ENCODE measurements at places on chromosomes 4 and X.

GRCh38 chr4:56681158-56681852 is at the start of gene HOPX:
HOPX (minus strand) TSS chr4:56681296; CDS start chr4:56657816, 23,480 bp downstream.
- no peaks in the 10 kb centered on the region for H3K36me3 ChIP-seq
- H3K27ac ChIP-seq, result peak within 1 kb of the TSS; percentile 61
- DNase-seq, result peak; percentile 78
- H3K27me3 ChIP-seq, result peaks cover 23% of the 10 kb centered on the region
- H3K4me1 ChIP-seq, result peaks cover 29% of the 10 kb centered on the region
- H3K4me3 ChIP-seq, result peak within 1 kb of the TSS; percentile 49

GRCh38 chrX:21875013-21875412 is 19.2 kb downstream of the YY2 start:
- H3K4me1 ChIP-seq, result no peaks in the 10 kb centered on the region
- H3K36me3 ChIP-seq, result peaks cover 1% of the 10 kb centered on the region
- no peaks in the 10 kb centered on the region for H3K27me3 ChIP-seq
- H3K27ac ChIP-seq, result no peak overlapping the region

DNA sequence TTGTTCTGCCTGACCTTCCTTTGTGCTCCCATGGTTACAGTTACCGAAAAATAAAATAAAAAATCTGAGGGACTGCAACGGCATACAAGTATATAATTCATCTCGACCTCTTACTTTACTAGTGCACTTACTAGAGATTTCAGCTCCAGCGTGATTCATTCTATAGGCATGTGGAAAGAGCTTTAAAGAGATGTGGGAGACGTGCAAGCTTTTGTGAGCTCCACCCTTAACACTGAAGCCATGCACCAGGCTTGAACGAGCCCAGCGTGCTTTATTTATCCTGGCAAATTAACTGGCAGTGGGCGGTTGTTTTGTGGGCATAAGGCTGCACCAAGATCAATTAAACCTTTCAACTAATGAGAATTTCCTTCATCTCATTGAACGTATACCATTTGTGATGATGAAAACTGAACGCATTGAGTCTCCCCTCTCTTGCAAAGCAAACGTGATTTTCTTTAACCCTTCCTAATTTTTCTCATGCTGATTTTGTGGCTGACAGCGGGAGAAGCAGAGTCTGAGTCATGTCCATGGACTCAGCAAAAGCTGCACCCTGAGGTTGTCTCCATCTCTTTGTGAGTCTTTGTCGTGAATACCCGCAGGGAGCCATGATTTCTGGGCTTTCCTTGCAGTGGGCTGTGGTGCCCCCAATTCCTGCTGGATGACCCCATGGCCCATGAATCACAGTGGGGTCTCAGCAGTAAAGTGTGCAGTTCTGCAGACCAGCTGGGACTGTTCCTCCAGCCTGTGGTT is 60.1 kb downstream of the MXRA5 start:
- DNase-seq, result no peak
- no peaks in the 10 kb centered on the region for H3K4me1 ChIP-seq
- H3K4me3 ChIP-seq, result no peak overlapping the region
- no peak overlapping the region for H3K27ac ChIP-seq

- peaks cover 2% of the 10 kb centered on the region for H3K27me3 ChIP-seq
- H3K4me1 ChIP-seq, result no peaks in the 10 kb centered on the region
- H3K36me3 ChIP-seq, result no peaks in the 10 kb centered on the region
- DNase-seq, result no peak
- H3K27ac ChIP-seq, result no peak overlapping the region
These were observed 292.8 kb upstream of the BOD1L1 start for GRCh38 chr4:13920111-13920875.

- no peak overlapping the region for H3K27ac ChIP-seq
- H3K27me3 ChIP-seq, result no peaks in the 10 kb centered on the region
- no peaks in the 10 kb centered on the region for H3K36me3 ChIP-seq
- DNase-seq, result no peak
- H3K4me1 ChIP-seq, result no peaks in the 10 kb centered on the region
These were observed 55.3 kb upstream of the CXorf51B start for GRCh38 chrX:146754268-146754667.

DNA sequence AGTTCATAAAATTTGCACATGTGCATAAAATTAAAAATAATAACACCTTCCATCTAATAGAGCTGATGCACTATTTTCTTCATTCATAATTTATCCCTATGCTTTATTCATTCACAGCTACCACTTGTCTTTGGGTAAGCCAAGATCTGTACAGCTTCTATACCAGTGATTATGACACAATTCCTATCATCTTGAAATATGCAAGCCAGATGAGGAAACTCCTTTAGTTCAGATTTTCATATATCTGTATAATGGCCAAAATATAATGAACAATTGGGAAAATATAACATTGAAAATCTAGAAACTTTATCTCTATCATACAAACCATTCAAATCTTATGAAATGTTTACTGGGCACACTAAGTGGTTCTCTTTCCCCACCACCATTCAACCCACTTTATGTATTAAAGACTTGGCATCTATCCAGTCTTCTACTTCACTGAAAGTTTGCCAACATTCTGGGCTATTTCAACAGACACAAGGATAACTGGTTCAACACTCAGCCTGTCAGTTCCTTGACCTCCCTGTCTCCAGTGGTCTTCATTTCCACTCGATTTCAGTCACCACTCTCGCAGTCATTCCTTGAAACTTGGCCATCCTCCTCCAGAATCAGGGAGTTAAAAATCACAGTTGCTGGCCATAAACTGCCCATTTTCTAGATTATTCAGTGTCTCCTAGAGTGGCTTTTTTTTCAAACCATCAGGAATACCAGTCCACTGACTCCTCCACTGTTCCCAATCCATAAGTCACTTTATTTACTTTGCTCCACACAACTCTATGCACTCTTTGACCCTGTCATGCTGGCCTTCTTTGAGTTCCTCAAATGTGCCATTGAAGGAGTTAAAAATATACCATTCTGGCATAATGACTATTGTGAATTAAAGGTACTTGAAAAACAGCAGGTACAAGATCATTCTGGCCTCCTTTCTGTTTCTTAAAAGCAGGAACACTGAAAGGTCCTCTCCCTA is 85.5 kb downstream of the CAMK2D start:
- no peaks in the 10 kb centered on the region for H3K27me3 ChIP-seq
- no peak overlapping the region for H3K27ac ChIP-seq
- peaks cover 56% of the 10 kb centered on the region for H3K36me3 ChIP-seq
- peaks cover 72% of the 10 kb centered on the region for H3K4me1 ChIP-seq

DNA sequence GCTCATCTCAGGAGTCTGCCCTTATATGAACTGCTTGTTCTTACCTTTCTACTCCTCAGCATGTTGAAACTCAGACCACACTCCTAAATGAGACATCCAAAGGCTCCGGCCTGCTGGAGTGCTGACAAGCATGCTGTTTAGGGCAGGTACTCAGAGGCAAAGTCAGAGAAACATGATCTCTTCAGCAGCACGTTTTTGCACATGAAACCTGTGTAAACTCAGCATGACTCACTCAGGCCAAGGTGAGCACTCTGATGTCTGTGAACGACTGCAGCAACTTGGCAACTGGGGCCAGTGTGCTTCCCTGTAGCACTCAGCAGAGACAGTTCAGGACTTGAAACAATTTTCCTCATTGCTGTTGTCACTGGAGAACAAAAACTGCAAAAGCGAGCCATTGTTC is 109.6 kb downstream of the PACRGL start:
- H3K4me1 ChIP-seq, result no peaks in the 10 kb centered on the region
- no peak for DNase-seq
- no peaks in the 10 kb centered on the region for H3K36me3 ChIP-seq
- H3K27ac ChIP-seq, result no peak overlapping the region
- no peak overlapping the region for H3K4me3 ChIP-seq

GRCh38 chr4:105951198-105951597 is 55.9 kb downstream of the NPNT start:
- no peak for DNase-seq
- H3K27me3 ChIP-seq, result peaks cover 3% of the 10 kb centered on the region
- H3K4me3 ChIP-seq, result no peak overlapping the region
- H3K4me1 ChIP-seq, result no peaks in the 10 kb centered on the region

GRCh38 chrX:50198348-50198747 is 2.5 kb downstream of the AKAP4 start:
- H3K4me1 ChIP-seq, result peaks cover under 1% of the 10 kb centered on the region
- no peak for DNase-seq
- H3K4me3 ChIP-seq, result no peak overlapping the region
- H3K36me3 ChIP-seq, result no peaks in the 10 kb centered on the region

DNA sequence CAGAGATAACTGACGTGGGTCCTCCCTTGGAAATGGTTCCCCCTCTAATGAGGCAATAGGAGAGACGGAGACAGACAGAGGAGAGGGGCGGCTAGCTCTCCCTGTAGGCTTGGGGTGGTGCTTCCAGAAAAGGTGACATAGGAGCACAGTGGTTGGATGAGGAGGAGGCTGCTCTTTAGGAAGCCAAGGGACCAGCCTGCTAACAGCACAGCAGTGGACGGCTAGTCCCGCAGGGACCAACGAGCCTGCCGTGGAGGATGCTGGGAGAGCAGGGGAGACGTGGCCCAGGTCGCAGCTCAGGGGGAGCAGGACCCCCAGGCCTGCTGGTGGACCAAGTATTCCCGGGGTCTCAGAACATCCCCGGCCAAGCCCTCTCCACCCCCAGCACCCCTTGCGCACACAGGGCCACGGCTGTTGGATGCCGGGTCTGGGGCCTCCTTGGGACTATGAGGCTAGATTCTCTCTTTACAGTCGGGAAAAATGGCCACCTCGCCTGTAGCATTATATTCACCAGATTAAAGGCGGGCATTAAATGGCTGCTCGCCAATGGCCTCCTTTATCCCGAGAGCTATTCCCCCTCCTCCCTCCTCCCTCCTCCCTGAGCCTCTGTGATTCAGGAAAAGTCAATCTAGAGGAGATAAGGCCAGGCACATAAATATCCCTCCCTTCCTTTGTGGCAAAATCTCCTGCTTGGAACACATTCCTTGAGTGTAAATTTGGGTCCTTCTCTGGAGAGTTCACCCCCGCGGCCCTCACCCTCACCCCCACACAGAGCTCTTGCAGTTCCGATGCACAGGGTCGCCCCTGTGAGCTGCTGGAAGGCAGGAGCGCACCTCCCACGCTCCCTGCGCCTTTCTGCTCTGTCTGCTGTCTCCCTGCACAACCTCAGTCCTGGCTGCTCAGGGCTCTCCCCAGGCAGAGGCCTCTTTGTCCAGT is 30.5 kb upstream of the NSG1 start:
- no peak overlapping the region for H3K4me3 ChIP-seq
- peaks cover 2% of the 10 kb centered on the region for H3K27me3 ChIP-seq
- no peaks in the 10 kb centered on the region for H3K36me3 ChIP-seq
- no peaks in the 10 kb centered on the region for H3K4me1 ChIP-seq
- no peak for DNase-seq

DNA sequence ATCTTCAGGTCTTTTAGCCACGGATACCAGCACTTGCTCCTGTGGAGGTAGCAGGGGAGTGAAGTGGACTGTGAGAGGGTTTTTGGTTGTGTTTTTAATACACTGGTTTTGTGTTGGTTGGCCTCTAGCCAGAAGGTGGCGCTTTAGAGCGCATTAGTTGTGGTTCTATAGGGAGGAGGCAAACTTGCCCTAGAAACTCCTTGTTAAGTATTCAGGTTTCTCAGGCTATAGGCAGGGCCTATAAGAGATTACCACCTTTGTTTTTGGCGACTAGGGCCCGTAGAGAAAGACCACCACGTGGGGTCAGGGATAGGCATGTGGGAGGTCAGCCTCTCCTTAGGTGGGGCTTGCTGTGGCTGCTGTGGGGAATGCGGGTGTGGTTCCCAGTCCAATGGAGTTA is 221.6 kb upstream of the SPANXN4 start:
- H3K27ac ChIP-seq, result no peak overlapping the region
- H3K27me3 ChIP-seq, result no peaks in the 10 kb centered on the region
- no peak for DNase-seq
- no peaks in the 10 kb centered on the region for H3K4me1 ChIP-seq

DNA sequence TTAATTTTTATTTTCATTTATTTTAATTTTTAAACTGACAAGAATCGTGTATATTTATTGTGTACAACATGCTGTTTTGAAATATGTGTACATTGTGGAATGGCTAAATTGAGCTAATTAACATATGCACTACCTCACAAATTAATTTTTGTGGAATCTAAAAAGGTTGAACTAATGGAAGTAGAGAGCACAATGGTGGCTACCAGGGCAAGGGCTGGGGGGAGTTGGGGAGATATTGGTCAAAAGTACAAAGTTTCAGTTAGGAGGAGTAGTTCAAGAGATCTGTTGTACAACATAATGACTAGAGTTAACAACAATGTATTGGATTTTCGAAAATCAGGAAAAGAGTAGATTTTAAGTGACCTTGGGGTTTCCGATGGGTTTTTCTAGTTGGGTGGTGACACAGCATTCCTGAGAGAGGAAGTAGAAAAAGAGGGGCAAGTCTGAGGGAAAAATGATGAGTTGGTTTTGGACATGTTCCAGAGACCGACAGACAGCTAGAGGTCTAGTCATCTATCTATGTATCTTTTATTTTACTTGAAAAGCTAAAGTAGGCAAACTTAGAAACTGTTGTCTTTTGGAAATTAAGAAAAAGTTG is 23.2 kb downstream of the APOO start:
- H3K27me3 ChIP-seq, result no peaks in the 10 kb centered on the region
- no peak for DNase-seq
- peaks cover 4% of the 10 kb centered on the region for H3K36me3 ChIP-seq
- H3K4me1 ChIP-seq, result peaks cover 17% of the 10 kb centered on the region
- H3K4me3 ChIP-seq, result no peak overlapping the region
- no peak overlapping the region for H3K27ac ChIP-seq

DNA sequence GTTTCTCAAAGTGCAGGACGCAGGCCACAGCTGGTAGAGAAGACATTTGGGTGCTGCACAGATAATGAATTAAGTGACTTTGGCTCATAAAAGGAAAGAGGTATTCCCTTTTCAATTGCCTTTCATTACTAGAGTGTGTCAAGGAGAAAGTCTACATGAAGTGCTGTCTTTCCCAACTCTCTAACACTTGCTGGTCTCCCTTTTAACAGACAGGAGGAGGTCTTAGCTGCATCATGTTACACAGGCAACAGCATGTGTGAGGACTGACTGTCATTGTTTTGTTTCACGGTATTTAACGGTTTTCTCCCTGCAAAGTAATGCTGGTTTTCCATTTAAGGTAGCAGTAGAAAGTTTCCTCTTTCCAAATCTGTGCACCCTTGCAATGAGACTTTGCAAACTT is 291.3 kb upstream of the LDB2 start:
- H3K27me3 ChIP-seq, result no peaks in the 10 kb centered on the region
- DNase-seq, result no peak
- H3K27ac ChIP-seq, result no peak overlapping the region
- H3K36me3 ChIP-seq, result no peaks in the 10 kb centered on the region
- no peak overlapping the region for H3K4me3 ChIP-seq

DNA sequence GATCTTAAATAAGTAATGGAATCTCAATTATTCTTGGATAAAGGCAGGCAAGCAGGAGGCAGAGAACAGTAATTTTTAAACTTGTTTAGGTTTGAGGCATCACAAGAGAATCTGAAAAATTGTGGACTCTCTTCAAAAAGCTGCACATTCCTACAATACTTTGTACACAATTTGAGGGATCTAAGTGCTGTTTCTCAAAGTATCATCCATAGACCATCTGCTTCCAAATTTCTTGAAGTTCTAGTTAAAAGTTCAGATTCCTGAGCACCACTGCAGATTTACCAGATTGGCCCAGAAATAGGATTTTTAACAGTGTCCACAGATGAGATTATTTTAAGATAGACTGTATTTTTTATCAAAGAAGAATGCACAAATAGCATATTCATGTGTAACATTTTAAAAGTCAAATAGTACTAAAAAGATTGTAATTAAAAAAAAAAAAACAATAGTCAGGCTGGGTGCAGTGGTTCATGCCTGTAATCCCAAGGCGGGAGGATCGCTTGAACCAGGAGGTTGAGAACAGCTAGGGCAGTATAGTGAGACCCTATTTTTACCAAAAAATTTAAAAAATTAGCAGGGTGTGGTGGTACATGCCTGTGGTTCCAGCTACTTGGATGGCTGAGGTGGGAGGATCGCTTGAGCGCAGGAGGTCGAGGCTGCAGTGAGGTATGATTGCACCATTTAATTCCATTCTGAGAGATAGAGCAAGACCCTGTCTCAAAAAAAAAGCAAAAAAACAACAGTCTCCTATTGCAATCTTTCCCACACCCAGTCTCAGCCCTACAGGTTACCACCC is 14.2 kb upstream of the FNIP2 start:
- H3K27ac ChIP-seq, result no peak overlapping the region
- no peak for DNase-seq

Data from activated naive CD8-positive, alpha-beta T cell treated with anti-CD3 and anti-CD28 coated beads, Interleukin-2, amount 50 U/mL, for 24 hours (primary cell).